ENCODE measurements at places on chromosomes 7 and 10. TPM values are rescaled to one million over a fixed set of nuclear protein-coding genes. Genes with fewer than 3 reads are reported as not detected.

The TMEM270 gene
- not detected for total RNA-seq

The VIPR2 gene
- 2.5 TPM for total RNA-seq

The SEMA3D gene
- total RNA-seq: 1.6 TPM

The MPP7 gene
- 2.1 TPM for total RNA-seq

The NPTX2 gene
- total RNA-seq: 34.8 TPM

The PARP12 gene
- total RNA-seq: 5.0 TPM

The NANOS1 gene
- total RNA-seq: 7.8 TPM

The OR2A7 gene
- total RNA-seq: 2.0 TPM

DNA sequence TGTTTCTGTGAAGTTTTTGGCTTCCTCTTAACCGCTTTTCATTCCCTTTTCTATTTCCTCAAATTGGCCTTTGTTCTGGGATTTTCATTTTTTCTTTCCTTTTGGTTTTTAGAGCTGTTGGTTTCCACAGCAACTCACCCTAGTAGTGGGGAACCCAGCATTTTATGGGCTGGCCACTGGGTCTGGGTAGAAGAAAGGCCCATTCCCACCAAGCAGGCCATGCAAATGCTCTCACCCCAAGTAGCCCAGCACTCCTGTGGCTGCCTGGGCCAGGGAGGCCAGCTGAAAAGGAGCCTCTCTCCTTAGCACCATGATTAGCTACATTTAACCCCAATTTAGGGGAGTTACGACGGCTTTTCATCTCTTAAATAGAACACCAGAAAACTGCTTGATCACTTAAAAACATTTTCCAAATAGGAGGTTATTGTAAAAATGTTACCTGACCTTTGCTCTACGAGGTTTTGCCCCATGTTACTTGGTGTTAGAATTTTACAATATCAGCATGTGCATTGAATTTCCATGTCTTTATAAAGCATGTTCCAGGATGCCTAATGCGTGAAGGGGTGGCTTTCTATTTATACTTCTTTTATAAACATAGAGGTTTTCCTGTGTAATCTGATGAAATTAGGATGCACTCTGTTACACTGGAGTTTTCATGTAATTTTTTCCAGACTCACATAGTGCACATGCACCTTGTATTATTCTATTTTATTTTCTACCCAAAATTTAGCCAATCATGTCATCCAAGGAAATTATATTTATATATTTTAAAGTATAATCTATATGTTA lies 75.4 kb downstream of the FAM171A1 start:
- DNase-seq: no peak

- no peak for DNase-seq
These were observed 143.2 kb downstream of the GRK5 start for GRCh38 chr10:119350502-119351097.

GRCh38 chr7:2779051-2779450 lies 65.1 kb downstream of the GNA12 start:
- no peak for DNase-seq

- no peak for DNase-seq
These were observed 28.0 kb upstream of the VSIR start for GRCh38 chr10:71801361-71801760.

- peak; percentile 42 for DNase-seq
These were observed 77.3 kb downstream of the PARD3 start for GRCh38 chr10:34737772-34738169.

DNA sequence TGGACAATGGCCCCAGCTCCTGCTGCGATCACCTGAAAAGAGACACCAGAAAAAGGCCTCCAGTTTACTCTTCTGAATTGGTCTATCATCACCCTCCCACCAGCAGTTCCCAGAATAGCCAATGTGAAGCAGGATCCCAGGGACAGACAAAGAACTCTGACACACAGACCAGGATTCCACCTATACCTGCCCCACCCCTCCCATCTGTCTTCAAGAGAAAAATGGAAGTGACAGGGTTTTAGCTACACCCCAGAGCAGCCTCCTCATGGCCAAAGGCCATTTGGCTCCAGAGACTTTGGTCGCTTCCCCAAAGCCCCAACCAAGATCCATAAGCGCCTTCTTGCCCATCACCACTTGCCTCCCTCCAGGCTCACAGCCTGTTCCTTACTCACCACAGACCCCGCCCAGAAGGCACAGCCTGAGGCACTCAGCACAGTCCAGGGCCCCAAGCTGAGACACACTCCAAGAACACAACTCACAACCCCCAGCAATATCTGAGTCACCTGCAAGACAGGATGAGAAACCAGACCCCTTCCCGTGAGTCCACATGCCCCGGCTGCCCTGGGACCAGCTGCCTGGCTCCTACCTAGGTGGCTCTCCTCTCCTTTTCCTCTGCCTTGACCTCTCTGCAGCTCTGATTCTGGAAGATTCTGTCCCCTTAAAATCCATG lies 6.5 kb downstream of the TMEM176B start:
- DNase-seq: no peak

GRCh38 chr7:141515941-141516340 lies 35.3 kb upstream of the AGK start:
- DNase-seq: no peak

DNA sequence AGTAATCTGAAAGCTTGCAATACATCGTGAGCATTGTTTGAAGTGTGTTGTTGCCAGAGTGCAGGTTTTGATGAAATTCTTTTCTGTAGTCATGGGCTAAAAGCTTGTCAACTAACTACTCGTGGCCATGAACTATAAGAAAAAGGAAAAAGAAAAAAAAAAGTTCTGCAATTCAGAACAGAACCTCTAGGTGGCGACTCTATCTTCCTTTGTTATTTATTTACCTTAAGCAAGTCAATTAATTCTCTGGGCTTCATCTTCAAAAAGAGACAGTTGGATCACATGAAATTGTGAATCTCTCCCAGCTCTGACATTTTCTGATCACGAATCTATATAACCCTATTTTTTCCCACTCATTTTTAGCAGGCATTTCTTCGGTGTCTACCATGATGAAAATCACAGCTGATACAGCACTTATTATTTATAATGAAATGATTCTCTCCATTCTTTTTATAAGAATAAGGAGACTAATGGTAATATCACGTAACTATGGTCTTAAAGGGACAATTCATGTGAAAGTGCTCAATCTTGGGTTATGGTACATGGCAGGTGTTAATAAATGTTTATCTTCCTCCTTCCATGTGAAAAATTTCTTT lies 18.8 kb downstream of the TMEM196 start:
- DNase-seq: peak; percentile 5

DNA sequence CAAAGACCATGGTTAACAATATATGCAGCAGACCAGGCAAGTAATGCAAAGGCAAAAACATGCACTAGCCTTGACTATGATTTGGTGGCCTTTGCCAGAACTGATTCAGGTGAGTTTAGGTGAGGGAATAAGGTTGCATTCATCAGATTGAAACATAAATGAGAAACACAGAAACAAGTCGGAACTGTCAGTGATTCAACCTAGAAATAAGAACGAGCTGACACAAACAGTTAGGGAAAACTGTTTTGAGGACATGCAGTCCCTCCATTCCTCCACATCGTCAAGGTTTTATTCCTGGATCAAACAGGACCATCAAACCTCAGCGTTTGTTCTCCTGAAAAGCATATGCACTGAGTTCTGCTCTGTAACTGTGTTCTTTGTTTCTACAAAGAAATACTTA lies 1.8 kb downstream of the ZNF248 start:
- no peak for DNase-seq

DNA sequence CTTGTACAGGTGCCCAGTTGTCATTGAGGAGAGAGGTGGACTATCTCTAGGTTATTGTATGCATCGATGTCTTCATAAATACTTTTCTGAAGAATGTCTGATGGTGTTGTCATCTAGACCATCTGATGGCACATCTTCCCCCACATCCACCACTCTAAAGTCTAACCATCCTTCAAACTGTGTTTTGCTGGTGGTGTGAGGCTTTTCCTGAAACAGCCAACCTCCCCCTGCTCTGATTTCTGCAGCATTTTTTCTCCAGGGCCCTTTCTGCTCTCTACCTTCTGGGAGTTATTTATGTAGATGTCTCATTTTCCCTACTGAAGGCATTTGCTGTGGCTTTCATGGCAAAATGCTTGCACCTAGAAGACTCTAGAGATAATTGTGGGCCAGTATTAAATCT lies 1.5 kb downstream of the PLCE1 start:
- DNase-seq: no peak

- DNase-seq: no peak
These were observed 65.8 kb downstream of the NT5C2 start for GRCh38 chr10:103127241-103127640.

GRCh38 chr10:71419750-71420149 lies 23.0 kb downstream of the CDH23 start:
- DNase-seq: no peak

DNA sequence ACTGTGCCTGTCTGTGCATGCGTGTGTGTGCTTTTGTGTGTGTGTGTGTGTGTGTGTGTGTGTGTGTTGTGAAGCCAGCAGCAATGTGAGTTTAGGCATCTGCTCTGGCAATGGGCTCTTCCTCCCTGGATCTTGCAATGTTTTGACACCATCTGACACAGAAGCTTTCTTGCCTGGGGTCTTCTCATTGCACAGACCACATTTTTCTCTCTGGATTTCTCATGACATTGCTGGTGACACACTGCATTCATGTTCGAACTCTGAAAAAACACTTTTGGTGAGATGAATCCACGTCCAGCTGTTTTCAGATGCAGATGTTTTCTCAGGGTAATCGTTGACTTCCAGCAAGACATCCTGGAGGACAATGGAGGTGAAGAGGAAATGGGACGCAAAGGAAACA lies 63.0 kb upstream of the FZD8 start:
- DNase-seq: no peak

- peak; percentile 21 for DNase-seq
These were observed 39.7 kb upstream of the TEX47 start for GRCh38 chr7:88835147-88835728.

DNA sequence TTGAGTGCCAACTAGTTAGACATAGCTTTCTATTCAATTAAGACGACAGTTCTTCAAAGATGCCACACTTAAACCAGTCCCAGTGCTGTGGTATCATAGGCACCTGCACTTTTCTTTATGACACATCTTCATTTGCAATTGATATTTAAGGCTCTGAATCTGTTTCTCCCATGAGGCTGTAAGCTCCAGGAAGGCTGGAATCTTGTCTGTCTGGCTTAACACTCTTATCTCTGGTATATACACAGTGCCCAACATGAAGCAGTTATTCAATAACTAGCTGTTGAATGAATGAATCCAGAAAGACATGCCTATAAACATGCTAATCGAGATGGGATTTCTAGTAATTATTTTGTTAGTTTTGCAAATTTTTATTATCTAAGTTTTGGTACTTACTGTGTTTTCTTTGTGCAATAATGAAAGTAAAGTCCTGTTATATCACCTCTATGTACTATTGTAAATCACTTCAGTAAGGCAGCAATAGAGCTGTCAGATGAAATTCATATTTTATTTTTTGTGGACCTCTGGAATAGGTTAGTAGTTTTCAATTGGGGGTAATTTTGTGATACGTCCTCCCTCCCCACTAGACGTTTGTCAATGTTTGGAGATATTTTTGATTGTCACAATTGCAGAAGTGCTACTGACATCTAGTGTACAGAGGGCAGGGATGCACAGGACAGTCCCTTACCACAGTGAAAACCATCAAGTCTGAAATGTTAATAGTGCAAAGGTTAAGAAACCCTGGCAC lies 51.3 kb upstream of the STEAP4 start:
- no peak for DNase-seq

DNA sequence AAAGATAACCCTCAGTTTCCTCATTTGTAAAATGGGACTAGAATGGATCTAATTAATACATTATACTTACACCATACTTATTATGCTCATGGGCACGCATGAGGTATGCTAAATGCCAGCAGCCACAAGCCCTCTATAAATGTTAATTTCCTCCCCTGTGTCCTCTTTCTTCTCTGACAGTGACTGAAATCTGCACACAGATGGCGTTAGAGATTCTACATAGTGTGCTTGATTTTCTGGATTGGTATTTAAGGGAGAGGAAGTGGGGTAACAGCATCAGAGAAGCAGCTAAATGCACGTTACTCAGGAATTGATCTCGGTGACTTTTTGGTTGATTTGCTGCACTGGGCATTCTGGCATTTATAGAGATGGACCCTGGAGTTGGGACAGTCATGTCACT lies 568.5 kb downstream of the CALN1 start:
- no peak for DNase-seq

DNA sequence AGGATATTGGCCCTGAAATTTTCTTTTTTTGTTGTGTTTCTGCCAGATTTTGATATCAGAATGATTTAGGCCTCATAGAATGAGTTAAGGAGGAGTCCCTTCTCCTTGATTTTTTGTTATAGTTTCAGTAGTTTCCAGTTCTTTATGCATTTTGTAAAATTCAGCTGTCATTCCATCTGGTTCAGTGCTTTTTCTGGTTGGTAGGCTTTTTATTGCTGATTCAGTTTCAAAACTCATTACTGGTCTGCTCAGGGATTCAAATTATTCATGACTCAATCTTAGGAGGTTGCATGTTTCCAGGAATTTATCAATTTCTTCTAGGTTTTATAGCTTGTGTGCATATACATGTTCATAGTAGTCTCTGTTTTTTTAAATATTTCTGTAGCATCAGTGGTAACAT lies 10.1 kb upstream of the TMEM196 start:
- no peak for DNase-seq

GRCh38 chr10:11214407-11214806 lies 196.7 kb downstream of the CELF2 start:
- DNase-seq: no peak

GRCh38 chr7:139079861-139080260 lies 29.7 kb downstream of the ZC3HAV1 start:
- no peak for DNase-seq

- DNase-seq: no peak
These were observed 142.3 kb downstream of the KAT6B start for GRCh38 chr10:74968667-74969061.

GRCh38 chr10:80580638-80581468 lies 43.2 kb downstream of the SH2D4B start:
- DNase-seq: no peak

- DNase-seq: no peak
These were observed 9.1 kb downstream of the CHRM2 start for GRCh38 chr7:136877509-136877908.

DNA sequence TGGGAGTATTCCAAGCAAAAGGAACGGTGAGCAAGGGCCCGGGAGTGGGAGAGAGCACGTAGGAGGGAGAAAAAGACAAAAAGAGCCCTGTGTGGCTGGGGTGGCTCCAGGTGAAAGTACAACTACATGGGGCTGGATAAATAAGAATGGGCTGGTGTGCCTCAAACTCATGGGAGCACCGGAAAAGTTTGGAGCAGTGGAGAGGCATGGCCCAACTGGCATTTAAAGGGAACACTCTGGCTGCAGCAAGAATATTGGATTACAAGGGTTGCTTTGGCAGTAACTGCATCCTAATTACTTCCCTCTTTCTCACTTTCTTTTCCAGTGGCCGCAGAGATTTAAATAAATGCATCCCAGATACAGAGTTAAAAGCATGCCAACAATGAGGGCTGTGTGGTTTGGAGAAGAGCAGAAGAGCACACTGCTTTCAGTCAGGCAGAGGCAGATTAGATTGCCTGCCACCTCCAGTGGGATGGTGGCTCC lies 39.1 kb upstream of the HERPUD2 start:
- no peak for DNase-seq

All from H7 (cell line).